Skin of body (tissue), 3 donors: ENCODE measurements at places on chromosomes 1 and 21. TPM values are rescaled to one million over a fixed set of nuclear protein-coding genes. Genes with fewer than 3 reads are reported as not detected.

GRCh38 chr1:225754940-225755641 is 22.5 kb upstream of the SRP9 start:
- DNase-seq = peak; percentile 37

Gene RYR2
- total RNA-seq = 1.1 TPM

DNA sequence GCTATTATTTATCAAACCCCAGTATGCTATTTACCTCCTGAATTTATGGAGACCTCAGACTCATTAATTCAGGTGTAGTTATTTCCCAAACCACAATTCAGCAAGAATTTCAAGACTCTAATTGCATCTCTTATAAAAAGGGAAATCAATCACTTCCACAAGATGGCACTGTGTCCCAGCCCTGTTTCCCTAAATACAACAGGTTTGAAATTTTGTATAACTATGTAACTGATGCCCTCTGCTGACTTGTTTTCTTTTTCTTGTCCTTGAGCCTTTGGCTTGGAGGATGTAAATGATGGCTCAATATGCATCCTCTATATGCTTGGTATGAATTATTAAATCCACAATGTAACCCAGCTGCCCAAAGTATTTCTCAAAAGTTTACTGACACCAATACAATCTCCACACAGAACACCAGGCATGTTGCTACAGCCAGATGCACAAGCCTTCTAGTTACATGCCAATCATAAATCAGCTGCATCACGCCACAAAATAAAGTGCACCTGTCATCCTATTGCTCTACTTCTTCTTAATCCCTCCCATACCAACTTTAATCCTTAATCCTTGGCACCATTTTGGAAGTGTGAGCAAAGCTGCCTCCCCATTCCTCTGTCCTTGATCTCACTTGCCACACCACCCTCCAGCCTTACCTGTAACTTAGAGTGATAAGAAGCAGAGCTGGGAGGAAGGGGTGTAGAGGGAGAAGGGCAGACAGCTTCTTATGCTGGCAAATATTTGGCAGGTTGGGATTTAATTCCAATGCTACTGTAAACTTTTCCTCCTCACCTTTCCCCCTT is 9.0 kb downstream of the C1orf105 start:
- peak; percentile 81 for DNase-seq

Gene FAM163A
- 0.10 TPM for total RNA-seq

- DNase-seq = no peak
Observed at GRCh38 chr1:236685917-236686814, at the start of gene ACTN2. TSS of gene ACTN2 (plus strand) at chr1:236686499. CDS start at chr1:236686674, 175 bp downstream.

DNA sequence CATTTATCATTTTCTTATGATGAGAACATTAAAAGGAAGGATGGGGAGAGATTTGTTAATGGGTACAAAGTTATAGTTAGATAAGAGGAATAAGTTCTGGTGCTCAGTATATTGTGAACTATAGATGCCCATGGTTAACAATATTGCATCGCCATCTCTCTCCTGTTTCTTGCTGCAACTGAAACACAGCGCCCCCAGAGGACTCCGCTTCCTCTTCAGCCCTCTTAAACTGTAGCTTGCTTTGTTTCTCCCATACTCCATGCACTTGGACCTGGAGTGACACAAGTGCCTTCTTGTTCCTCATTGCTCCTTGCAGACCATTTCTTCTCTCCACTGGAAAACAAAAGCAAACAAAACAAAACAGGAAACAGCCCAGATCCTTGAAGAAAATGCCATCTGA is 70.1 kb upstream of the NTPCR start:
- DNase-seq = no peak

Gene LCE2A
- total RNA-seq = 1.2 TPM

GRCh38 chr1:109642626-109643025 is 13.3 kb upstream of the GSTM4 start:
- DNase-seq = no peak

Gene KIRREL1
- 36.0 TPM for total RNA-seq

GRCh38 chr1:230308821-230309220 is 117.3 kb downstream of the PGBD5 start:
- no peak for DNase-seq

- no peak for DNase-seq
Observed at GRCh38 chr1:33876970-33877650, 13.2 kb downstream of the HMGB4 start.

Gene ADGRB2
- 9.4 TPM for total RNA-seq

Gene APOBEC4
- not detected for total RNA-seq

Gene COX20
- total RNA-seq = 18.7 TPM

- DNase-seq = no peak
Observed at GRCh38 chr1:28244549-28245251, 8.8 kb downstream of the ATP5IF1 start.

- no peak for DNase-seq
Observed at GRCh38 chr1:42700006-42700405, 17.8 kb downstream of the YBX1 start.
